ENCODE measurements at places on chromosomes 6 and 20. TPM values are rescaled to one million over a fixed set of nuclear protein-coding genes. Genes with fewer than 3 reads are reported as not detected.

DNA sequence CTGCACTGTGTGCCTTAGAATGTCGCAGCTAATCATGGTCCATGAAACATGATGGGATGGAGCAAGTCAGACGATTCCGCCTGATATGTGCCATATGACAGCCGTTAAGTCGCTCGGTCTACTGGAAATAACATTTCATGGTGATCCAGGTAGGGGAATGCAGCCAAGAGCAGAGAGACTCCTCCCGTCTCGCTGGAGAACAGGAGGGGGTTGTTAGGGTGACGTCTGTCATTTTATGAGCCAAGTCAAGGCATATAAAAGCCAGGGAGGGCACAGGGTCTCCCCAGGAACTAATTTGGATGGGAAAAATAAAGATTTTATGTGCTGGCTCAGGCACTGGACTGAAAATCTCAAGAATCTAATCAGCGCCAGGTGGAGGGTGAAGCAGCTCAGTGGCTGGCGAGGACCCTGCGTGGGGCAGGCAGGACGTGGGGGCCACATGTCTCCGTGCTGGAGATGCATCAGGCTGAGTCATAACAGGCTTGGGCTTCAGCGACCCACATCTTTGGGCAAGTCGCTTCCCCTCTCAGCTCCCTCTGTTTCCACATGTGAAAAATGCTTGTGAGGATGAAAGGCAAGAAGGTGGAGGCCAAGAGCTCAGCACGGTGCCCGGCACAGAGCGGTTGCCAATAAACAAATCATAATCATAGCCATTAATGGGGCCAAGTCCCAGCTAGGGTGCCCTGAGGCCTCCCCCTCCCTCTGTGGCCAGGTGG is 234.6 kb downstream of the ANKRD60 start:
- DNase-seq, result no peak
- H3K4me3 ChIP-seq, result no peak overlapping the region
- no peak overlapping the region for H3K27ac ChIP-seq
- no peaks in the 10 kb centered on the region for H3K4me1 ChIP-seq
- H3K27me3 ChIP-seq, result peaks cover 34% of the 10 kb centered on the region

- H3K27ac ChIP-seq, result no peak overlapping the region
- DNase-seq, result no peak
- peaks cover 40% of the 10 kb centered on the region for H3K27me3 ChIP-seq
- no peak overlapping the region for H3K4me3 ChIP-seq
- peaks cover 24% of the 10 kb centered on the region for H3K36me3 ChIP-seq
These were observed 670 bp upstream of the COL11A2 start for GRCh38 chr6:33192671-33193602.

PNPLA1 gene
- total RNA-seq, result not detected

GRCh38 chr20:54062812-54063280 is 7.5 kb downstream of the BCAS1 start:
- peaks cover 42% of the 10 kb centered on the region for H3K4me1 ChIP-seq
- H3K27ac ChIP-seq, result no peak overlapping the region
- H3K4me3 ChIP-seq, result no peak overlapping the region
- no peaks in the 10 kb centered on the region for H3K36me3 ChIP-seq
- H3K27me3 ChIP-seq, result no peaks in the 10 kb centered on the region

ARHGAP40 gene
- not detected for total RNA-seq

KCNQ5 gene
- total RNA-seq, result 7.2 TPM

IRF4 gene
- 254 TPM for total RNA-seq

DNA sequence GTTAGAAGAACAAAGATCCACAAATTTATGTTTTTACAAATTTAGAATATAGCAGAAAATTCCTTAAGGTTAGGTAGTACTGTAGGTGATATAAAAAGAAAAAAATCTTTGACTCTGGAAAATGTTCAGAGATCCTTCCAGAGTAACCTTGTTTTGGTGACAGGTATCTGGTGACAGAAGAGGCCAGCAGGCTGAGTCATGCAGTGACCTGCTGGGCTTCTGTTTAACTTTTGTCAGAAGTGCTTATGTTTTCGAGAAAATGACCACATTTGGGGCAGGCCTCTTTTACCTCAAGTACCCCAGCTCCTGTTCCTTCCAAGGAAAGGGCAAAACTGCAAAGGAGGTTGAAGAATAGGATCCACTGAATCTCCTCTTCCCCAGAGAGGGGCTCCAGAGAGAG is 10.5 kb upstream of the CLDN20 start:
- no peaks in the 10 kb centered on the region for H3K4me1 ChIP-seq
- peaks cover 9% of the 10 kb centered on the region for H3K36me3 ChIP-seq
- DNase-seq, result no peak
- H3K4me3 ChIP-seq, result no peak overlapping the region
- H3K27me3 ChIP-seq, result no peaks in the 10 kb centered on the region

DNA sequence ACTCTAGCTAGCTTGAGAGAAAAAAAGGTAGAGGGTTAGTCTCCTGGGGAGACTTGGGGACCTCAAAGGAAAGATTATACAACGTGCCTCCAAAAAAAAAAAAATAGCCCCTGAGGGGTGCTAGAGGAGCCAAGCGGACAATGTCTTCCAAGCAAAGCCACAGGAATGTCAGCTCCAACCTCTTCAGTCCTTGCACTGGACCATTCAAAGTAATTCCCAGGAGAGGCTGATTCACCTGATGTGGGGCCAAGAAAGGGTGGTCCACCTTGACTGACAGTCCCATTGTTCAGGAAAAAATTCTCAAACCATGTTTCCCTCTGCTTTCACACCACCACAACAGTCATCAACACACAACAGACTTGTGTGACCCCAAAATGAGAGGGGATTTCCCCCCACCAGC is 30.7 kb downstream of the ASIP start:
- DNase-seq, result no peak
- H3K27me3 ChIP-seq, result peaks cover 5% of the 10 kb centered on the region
- H3K4me1 ChIP-seq, result peaks cover 27% of the 10 kb centered on the region
- H3K36me3 ChIP-seq, result peaks cover 15% of the 10 kb centered on the region

- no peaks in the 10 kb centered on the region for H3K4me1 ChIP-seq
- peaks cover 35% of the 10 kb centered on the region for H3K36me3 ChIP-seq
These were observed 36.5 kb downstream of the RARS2 start for GRCh38 chr6:87553159-87553765.

DNA sequence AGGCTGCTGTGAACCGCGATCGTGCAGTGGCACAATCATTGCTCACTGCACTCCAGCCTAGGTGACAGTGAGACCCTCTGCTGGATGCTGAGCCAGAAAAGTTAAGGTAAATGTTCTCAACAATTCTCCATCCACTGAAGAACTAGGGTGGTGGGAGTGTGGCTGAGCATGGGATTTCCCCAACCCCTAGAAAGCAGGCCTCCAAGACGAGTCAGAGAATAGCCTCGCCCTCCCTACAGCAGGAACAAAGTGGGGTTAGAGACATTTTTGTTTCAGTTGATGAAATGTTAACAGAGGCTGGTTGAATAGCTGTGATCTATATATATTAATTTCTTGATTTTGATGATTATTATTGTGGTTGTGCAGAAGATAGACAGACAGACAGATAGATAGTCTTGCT is 6.1 kb upstream of the ALDH8A1 start:
- peaks cover 3% of the 10 kb centered on the region for H3K4me1 ChIP-seq
- H3K36me3 ChIP-seq, result peaks cover 26% of the 10 kb centered on the region
- H3K27ac ChIP-seq, result no peak overlapping the region
- no peak overlapping the region for H3K4me3 ChIP-seq
- DNase-seq, result no peak
- no peaks in the 10 kb centered on the region for H3K27me3 ChIP-seq

- DNase-seq, result no peak
- H3K4me3 ChIP-seq, result no peak overlapping the region
- H3K27ac ChIP-seq, result peak overlapping the region; percentile 67
- peaks cover 4% of the 10 kb centered on the region for H3K36me3 ChIP-seq
These were observed 109.2 kb downstream of the ARID1B start for GRCh38 chr6:156886409-156886808.

DNA sequence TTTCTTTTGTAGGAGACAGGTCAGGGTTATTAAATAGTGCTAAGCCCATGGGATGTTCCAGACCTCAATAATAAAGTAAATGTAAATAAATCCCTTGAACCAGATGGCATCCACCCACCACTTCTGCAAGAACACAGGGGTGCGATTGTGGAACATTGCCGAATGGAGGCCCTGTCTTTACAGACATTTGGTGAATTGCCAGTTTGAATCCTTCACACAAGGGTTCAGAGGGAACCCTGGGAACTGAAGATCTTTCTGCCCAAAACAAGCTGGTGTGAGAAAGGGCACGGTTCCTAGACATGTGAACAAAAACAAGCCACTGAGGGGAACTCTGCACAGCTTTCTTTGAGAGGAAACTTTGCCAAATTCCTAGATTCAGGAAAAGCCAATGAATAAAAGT is 30.2 kb upstream of the RNF8 start:
- peaks cover 18% of the 10 kb centered on the region for H3K4me1 ChIP-seq
- H3K36me3 ChIP-seq, result peaks cover 8% of the 10 kb centered on the region
- no peak overlapping the region for H3K27ac ChIP-seq
- H3K4me3 ChIP-seq, result no peak overlapping the region
- no peaks in the 10 kb centered on the region for H3K27me3 ChIP-seq

DNA sequence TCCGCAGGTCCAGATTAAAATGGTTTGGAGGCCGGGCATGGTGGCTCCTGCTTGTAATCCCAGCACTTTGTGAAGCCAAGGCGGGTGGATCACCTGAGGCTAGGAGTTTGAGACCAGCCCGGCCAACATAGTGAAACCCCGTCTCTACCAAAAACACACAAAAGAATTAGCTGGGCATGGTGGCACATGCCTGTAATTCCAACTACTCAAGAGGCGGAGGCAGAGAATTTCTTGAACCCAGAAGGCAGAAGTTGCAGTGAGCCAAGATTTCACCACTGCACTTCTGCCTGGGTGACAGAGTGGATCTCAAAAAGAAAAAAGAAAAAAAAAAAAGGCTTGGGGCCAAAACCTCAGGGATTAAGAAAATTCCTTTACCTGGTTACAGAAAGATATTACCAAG is 30.5 kb downstream of the C6orf15 start:
- H3K27ac ChIP-seq, result no peak overlapping the region
- DNase-seq, result no peak

GRIK2 gene
- total RNA-seq, result not detected

GRCh38 chr20:37566590-37567330 is 39.1 kb upstream of the BLCAP start:
- H3K36me3 ChIP-seq, result no peaks in the 10 kb centered on the region
- no peak overlapping the region for H3K4me3 ChIP-seq
- DNase-seq, result no peak

DNA sequence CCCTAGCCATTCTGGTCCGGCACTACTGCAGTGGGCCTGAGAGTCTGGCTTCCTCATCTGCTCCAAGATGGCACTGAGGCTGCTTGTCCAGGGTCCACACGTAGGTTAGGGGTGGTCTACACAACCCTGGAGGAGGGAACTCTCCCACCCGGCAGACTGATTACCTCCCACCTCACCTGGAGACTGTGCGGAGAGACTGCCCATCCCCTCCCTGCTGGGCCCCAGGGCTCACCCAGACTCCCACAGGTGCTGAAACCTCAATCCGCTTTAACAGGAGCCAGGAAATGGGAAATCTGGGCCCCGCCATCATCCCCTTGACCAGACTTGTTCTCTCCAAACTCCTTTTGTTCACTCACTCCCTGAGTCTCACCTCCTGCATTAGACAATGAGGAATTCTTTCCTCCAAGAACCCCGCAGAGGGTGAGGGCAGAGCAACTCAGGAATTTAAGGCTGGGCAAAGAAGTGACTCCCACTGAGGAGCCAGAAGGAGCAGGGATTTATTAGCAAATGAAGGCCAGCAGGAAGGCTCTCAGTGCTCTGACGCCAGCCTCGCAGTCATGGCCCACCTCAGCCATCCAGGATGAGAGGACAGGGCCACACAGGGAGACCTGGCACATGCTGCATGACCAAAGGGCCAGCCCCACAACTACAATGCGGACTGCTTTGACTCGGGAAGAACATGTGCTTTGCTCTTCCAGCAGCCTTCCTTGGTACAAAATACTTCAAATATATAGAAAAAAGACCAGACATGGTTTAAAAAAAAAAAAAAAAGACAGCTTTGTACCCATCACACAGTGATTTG is 53.0 kb downstream of the CDK5RAP1 start:
- H3K36me3 ChIP-seq, result peaks cover 2% of the 10 kb centered on the region
- no peak for DNase-seq
- H3K27ac ChIP-seq, result no peak overlapping the region
- no peaks in the 10 kb centered on the region for H3K4me1 ChIP-seq
- H3K4me3 ChIP-seq, result no peak overlapping the region

DNA sequence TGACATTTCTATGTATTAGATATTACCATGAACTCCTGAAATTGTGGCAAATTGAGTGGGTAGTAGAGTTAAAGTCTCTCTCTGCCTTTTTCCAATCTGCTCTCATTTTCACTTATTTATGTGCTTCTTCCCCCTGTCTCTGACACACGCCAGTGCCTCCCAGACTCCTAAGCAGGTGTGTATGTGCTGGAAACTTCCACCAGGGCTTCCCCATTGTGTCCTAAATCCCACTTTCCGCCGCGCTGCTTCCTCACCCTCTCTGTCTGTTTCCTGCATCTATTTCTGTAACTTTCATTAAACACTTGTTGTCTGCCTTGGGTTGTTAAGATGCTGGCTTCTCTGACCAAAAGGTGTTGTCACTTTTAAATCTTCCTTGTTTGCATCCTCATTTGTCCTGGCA is 97.6 kb upstream of the HDGFL1 start:
- H3K4me1 ChIP-seq, result no peaks in the 10 kb centered on the region
- H3K27ac ChIP-seq, result no peak overlapping the region
- H3K4me3 ChIP-seq, result no peak overlapping the region
- no peaks in the 10 kb centered on the region for H3K27me3 ChIP-seq

DNA sequence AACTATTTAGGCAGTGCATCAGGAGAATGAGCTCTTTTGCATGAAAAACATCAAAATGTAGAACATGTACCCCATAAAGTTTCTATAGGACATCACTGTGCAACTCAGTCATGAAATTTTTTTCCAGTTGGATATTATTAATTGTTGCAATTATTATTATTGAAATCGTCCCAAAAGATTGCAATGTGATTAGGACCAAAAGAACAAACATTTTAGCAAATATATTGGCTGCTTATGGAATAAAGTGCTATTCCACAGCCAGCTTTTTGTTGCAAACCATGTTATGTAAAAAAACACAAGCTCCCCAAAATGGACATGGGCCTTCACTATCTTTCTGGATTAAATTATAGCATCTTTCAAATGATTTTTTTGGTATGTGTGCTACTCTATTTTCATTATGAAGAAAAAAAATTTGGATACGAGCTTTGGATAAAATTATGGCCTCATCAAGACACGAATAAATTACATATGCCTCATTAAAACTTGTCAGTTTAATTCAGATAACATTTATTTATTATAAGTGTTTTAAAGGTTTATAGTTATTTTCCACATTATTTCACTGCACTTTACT is 262.7 kb upstream of the TCF21 start:
- no peaks in the 10 kb centered on the region for H3K27me3 ChIP-seq
- H3K27ac ChIP-seq, result no peak overlapping the region
- no peak for DNase-seq
- no peak overlapping the region for H3K4me3 ChIP-seq
- H3K4me1 ChIP-seq, result no peaks in the 10 kb centered on the region
- no peaks in the 10 kb centered on the region for H3K36me3 ChIP-seq

DNA sequence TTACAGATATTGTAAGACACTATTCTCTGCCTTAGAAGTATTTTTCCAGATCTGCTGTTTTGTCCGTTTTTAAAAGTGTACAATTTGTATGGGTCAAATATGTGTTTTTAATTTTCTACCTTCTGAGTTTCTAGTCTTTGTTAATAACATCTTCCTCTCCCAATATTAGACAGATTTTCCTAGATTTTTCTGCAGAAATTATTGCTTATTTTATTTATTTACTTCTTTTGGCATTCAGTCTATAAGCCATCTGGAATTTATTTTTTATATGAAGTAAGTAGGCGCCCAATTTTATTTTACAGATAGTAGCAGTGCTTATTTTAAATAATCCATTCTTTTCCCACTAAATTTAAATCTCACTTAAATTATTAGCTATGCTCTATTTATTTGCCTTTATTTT is 103.1 kb upstream of the PLEKHG1 start:
- H3K27ac ChIP-seq, result no peak overlapping the region
- no peak overlapping the region for H3K4me3 ChIP-seq
- H3K4me1 ChIP-seq, result peaks cover 9% of the 10 kb centered on the region
- peaks cover 2% of the 10 kb centered on the region for H3K27me3 ChIP-seq

TSBP1 gene
- not detected for total RNA-seq

RRAGD gene
- 1.3 TPM for total RNA-seq

Data from activated CD8-positive, alpha-beta memory T cell treated with anti-CD3 and anti-CD28 coated beads, Interleukin-2, amount 10 ng/mL, durations not matched to agents 7 days and 5 days (primary cell).